ENCODE measurements at places on chromosomes 6 and 20. TPM values are rescaled to one million over a fixed set of nuclear protein-coding genes. Genes with fewer than 3 reads are reported as not detected.

The TINAG gene
- not detected for total RNA-seq

The PLN gene
- total RNA-seq: not detected

The ATF6B gene
- total RNA-seq: 33.3 TPM

The PAK5 gene
- not detected for total RNA-seq

The FGD2 gene
- total RNA-seq: not detected

The DEFB132 gene
- total RNA-seq: not detected

The TPBG gene
- total RNA-seq: 174 TPM

The IER3 gene
- total RNA-seq: 156 TPM

The HTR1B gene
- total RNA-seq: not detected

The MEP1A gene
- total RNA-seq: not detected

The C20orf204 gene
- total RNA-seq: 0.32 TPM

The MOXD1 gene
- total RNA-seq: 528 TPM

The SLC26A8 gene
- total RNA-seq: not detected

The TRERF1 gene
- 2.7 TPM for total RNA-seq

The TUBB2B gene
- 10.4 TPM for total RNA-seq

The ADGB gene
- not detected for total RNA-seq

The GHRH gene
- total RNA-seq: not detected

The TMEM242 gene
- total RNA-seq: 7.5 TPM

The HLA-DOB gene
- total RNA-seq: not detected

The TSBP1 gene
- total RNA-seq: not detected

The CLPSL1 gene
- total RNA-seq: not detected

The BCAS1 gene
- total RNA-seq: not detected

The GSTA3 gene
- not detected for total RNA-seq
